ENCODE measurements at places on chromosomes 7 and 10.

- DNase-seq: no peak
These were observed 53.1 kb upstream of the RSU1 start for GRCh38 chr10:16870331-16870730.

DNA sequence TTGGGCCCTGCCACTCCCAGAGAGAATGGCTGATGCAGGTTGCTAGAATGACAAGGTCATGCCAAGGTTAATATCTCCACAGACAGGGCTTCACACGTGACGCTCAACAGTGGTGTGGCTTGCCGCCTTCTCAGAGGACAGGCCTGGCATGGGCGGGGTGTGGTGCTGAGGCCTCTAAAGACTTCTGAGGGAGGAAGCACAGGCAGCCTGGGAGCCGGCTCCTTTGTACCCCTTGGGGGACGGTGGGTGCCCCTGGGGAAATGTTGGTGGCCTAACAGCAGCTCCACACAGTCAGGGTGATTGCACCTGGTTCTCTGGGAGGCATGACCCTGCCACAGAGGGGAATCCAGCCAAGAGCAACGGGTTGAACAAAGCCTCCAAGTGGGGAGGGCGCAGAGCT, 115.1 kb downstream of the PKD1L1 start:
- DNase-seq: no peak

- no peak for DNase-seq
These were observed 272.8 kb upstream of the TCERG1L start for GRCh38 chr10:131584287-131584686.

GRCh38 chr10:121418126-121418777, 180.0 kb downstream of the FGFR2 start:
- DNase-seq: no peak

DNA sequence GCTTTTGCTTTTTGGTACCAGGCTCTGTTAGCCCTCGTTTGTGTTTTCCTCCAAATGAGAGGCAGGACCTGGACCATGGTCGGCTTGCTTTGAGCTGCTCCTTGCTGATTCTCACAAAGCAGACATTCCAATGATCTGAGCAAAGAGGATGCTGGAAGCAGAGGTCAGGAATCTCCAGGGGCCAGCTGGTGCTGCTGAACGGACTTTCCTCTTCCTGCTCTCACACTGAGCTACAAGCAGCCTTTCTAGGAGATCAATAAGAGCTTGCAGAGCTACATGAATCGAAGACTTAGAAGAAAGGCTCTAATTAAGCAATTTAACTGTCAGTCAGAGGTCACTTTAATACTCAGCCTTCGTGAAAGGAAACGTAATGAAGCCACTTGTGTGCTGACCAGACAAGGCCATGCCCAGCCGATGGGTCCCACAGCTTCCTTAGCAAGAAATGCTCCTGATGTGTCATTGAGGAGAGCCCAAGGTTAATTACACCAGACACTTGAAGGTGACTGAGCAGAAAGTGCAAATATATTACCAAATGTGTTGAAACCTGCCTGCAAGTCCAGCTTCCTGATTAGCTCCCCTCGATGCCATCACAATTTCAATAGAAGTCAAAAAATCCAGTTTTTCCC, 151.3 kb upstream of the RSU1 start:
- DNase-seq: no peak

GRCh38 chr10:128664729-128665128, 538.5 kb upstream of the MKI67 start:
- DNase-seq: no peak

- DNase-seq: no peak
These were observed 28.3 kb downstream of the POLR3A start for GRCh38 chr10:78000956-78001472.

GRCh38 chr10:97612386-97612785, 20.9 kb downstream of the MORN4 start:
- DNase-seq: no peak

DNA sequence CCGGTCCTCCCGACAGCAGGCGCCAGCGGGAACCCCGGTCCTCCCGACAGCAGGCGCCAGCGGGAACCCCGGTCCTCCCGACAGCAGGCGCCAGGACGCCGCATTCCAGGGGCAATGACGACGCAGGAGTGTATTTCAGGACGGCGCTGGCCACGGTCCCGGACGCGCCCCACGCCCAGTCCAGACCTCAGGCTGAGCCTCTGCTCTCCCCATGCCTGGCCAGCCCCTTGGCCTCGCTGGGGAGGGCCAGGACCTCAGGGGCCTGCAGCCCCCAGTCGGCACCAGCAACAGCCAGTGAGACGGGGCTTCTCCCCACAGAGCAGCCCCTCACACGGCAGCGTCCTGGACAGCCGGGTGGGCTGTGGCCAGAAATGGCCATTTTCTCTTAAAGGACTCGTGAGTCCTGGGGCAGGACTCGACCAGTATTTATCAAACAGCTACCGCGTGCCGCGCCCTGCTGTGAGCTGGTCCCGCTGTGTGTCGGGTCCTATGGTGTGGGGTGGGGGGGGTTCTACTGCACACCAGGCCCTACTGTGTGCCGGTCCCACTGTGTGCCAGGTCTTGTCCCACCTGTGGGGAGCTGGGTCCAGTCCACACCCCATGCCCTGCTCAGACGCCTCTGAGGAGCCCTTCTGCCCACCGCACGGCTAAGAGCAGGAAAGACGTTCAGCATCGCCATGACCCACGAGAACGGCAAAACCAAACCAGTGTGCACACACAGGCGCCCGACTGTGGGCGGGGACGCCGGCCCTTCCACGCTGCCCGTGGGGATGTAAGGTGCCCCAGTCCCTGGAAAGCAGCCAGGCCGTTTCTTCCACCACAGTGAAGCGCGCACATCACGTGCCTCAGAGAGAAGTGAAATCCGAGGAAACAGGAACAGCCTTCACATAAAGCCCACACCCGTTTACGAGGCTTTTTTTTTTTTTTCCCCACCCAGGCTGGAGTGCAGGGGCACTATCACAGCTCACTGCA, 33.3 kb downstream of the GET4 start:
- no peak for DNase-seq

- DNase-seq: no peak
These were observed 505 bp downstream of the HNRNPA2B1 start for GRCh38 chr7:26200038-26200443.

DNA sequence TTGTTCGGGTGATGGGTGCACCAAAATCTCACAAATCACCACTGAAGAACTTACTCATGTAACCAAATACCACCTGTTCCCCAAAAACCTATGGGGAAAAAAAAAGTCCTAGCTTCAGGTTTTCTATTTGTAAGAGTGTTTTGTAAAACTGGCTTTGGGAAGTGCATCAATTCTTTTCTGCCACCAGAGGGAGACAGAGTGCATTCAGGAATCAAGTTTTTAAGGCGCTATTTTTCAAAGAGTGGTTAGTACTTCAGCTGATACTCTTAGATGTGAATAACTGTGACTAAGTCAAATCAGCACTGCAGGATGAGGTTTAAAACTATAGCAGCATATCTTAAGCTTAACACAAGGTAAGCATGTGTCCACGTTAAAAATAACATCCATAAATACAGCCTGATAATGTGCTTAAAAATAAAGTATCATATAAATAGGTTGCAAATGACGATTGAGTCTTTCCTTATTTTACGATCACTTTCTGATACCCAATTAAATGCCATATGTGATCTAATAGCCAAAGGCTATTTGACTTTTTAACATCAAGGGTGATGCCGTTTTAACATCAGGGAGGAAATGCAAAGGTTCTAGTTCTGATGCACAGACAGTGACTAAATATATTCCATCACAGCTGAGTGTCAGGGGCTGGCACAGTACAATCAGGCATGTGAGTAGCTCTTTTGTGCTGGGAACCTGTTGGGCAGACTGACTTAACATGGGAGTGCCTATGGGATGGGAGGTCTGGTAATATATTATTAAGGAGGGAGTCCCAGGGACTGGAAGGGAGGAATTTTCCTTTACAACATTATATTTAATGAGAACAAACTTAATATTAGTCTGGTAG, 10.6 kb upstream of the LYZL2 start:
- DNase-seq: no peak

GRCh38 chr10:104337521-104337984, 712 bp downstream of the ITPRIP start:
- DNase-seq: no peak

DNA sequence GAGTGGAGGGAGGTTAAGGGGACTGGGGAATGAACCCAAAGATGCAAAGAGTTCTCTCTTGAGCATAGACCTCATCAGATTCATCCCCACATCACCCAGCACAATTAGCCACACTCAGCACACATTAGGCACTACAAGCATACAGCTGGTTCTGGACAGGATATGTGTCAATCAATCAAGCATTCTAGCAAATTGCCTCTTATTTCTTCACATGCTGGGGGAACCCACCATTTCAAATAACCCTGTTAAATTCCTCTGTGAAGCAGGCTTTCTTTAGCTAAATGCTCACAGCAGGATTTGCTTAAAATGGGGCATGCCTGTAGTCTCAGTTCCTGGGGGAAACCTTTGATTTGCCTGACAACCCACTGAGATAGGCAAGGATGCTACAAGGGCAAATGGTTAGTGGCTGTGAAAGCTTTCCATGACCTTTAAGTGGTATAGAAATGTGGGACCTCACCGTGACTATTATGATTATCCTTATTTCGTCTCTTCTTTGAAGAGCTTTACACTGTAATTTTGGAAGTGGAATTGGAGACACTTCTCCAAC, 193.4 kb upstream of the ZMIZ1 start:
- no peak for DNase-seq

- no peak for DNase-seq
These were observed 692.8 kb upstream of the GRM3 start for GRCh38 chr7:85950871-85951270.

DNA sequence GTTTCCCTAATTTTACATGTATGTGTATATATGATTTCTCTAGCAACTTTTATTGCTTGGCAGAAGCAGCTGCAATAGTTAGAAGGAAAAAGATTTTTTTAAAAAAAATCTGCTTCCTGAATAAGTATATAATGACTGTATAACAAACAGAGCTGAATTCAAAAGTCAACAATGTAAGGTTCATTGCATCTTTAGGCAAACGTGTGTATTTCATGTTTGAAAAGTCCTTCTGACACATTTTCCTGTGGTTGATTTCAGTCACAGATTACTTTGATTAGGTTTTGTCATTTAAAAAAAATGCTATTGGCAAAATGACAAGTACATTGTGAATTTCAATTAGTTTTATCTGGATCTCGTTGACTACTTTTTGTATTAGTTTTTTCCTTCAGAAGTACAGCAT, 231.0 kb downstream of the CSTF2T start:
- no peak for DNase-seq

DNA sequence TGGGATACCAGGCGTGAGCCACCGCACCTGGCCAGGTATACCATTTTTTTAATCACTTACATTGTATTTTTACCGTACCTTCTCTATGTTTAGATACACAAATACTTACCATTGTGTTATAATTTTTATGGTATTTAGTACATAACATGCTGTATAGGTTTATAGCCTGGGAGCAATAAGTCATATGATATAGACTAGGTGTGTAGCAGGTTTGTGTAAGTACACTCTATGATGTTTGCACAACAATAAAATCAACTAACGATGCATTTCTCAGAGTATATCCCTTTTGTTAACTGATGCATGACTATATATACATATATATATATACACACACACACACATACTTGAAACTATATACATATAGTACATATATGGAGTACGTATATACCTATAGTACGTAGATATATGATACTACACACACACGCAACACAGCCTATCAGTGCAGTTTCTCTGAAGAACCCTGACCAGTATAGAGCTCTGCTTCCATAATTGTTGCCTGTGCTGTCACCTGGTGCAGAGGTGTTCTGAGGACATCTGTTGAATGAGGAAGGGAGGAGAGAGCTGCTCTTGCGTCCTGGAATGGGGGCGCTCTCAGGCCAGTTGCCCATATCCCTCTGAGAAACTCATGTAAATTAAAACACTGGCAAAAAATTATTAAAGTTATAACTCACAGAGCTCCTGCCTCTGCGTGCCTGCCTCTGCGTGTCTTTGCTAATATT, 315.3 kb downstream of the FGFR2 start:
- DNase-seq: no peak

DNA sequence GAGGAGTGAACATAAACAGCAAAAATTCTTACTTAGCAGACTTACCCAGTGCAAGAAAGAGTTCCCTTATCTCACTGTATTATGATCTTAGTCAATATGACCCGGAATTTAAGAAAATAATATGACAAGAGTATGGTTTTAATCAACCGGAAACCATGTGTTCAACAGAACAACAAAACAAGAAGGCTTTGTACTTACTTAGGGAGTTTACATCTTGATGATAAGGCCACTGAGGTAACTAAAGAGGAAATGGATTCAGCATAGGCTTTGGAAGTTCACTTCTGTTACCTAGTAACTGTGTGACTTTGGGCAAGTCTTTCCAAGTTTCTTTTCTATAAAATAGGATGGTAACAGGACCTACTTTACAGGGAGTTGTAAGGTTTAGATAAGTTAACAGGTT, 7.4 kb upstream of the FAS start:
- no peak for DNase-seq

DNA sequence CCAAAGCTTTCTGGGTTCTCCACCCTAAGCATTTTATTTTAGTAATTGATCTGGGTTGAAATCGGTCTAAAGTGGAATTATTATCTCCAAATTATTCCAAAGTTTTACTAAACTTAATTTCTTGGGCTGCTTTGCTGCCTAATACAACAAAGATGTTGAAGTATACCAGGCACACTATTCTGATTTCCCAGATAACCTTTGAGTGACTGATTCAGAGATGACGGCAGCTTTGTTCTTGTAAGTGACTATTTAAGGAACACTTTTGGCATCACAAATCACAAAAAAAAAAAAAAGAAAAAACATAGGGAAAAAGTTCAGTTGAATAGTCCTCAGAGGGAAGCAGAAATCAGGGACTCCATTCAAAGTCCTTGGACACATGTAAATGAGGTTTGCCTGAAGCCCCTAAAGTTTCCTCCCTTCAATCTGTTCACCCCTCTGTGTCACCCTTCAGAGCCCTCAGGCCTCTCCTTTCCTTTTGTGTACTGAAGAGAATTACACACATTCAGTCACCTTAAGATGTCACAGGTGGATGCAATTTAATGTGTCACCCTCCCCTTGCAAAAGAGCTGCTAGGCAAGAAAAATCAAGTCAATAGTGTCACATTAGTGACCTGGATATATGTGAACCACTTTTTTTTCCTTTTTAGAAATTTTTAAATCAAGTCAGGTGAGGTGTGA, 81.5 kb downstream of the RTKN2 start:
- DNase-seq: no peak

DNA sequence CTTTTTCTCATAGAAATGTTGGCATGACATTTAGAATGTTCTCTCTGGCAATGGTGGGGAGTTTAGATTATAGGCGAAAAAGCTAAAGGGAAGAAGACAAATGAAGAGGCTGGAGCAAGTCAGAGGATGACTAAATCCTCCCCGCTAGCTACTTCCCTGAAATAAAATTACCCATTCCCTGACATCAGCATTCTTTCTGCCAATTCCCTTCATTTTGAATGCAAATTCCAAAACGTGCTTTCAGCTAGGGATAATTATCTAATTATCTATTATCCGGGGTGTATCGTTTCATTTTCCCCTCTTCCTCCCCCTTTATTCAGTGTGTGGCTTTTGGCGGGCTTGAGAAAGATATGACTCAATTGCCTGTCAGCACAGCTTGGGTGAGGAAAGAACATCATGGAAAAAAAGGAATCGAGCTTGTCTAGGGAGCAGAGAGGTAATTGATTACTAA, 672.3 kb downstream of the TNS3 start:
- no peak for DNase-seq

GRCh38 chr10:3136763-3137611, 35.6 kb downstream of the PITRM1 start:
- DNase-seq: no peak

- no peak for DNase-seq
These were observed 10.2 kb downstream of the HIPK2 start for GRCh38 chr7:139767561-139767982.

All from NCI-H187 treated with DMSO at 0.1 percent for 48 hours (cell line).